GM12878 (cell line): ENCODE measurements at places on chromosomes 12 and 14. TPM values are rescaled to one million over a fixed set of nuclear protein-coding genes. Genes with fewer than 3 reads are reported as not detected.

GRCh38 chr12:10101042-10101579 is 2.3 kb upstream of the CLEC1A start:
- no peak for DNase-seq

GRCh38 chr14:50985859-50986331 is 41.6 kb upstream of the PYGL start:
- DNase-seq, result no peak

GRCh38 chr12:62296001-62296400 is 35.8 kb downstream of the USP15 start:
- DNase-seq, result no peak

GRCh38 chr12:9367828-9368227 is 159.6 kb upstream of the PZP start:
- no peak for DNase-seq

- no peak for DNase-seq
These were observed 243.1 kb downstream of the ERC1 start for GRCh38 chr12:1234073-1234472.

GRCh38 chr12:100913872-100914592 is 119.5 kb downstream of the ANO4 start:
- DNase-seq, result no peak

GRCh38 chr12:41663598-41664265 is 475.6 kb downstream of the PDZRN4 start:
- DNase-seq, result no peak

- peak; percentile 69 for DNase-seq
These were observed 42.2 kb upstream of the MANSC4 start for GRCh38 chr12:27822076-27822712.

GRCh38 chr14:68894802-68895703 is 84.0 kb downstream of the ACTN1 start:
- no peak for DNase-seq

GRCh38 chr14:92287987-92288386 is 35.0 kb upstream of the SLC24A4 start:
- DNase-seq, result no peak

- DNase-seq, result no peak
These were observed 48.2 kb upstream of the FRMD6 start for GRCh38 chr14:51603495-51603894.

GRCh38 chr12:66314278-66314677 is 12.0 kb downstream of the HELB start:
- DNase-seq, result no peak

DNA sequence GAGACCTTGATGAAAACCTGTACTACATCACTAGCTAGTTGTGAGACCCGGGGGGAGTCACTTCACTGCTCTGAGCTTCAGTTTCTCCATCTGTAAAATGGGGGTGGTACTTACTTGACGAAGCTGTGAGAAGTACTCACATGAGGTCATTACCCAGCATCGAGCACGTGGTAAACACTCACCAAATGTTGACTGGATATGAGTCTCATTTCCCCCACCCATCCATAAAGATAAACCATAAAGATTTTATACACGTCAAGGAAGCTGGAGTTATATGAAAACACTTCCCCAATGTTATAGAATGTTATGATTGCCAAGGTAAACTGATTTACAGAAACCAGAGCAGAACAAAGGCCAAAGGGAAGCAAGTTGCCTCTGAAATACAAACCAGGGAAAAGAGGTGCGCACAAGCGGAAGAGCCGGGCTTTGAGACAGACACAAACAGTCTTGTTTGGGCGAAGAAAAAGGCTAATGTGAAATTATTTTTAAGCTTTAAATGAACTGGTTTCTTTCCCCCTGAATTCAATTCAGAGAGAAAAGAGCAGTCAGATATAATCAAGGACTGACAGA is 536.8 kb downstream of the MED13L start:
- no peak for DNase-seq

DNA sequence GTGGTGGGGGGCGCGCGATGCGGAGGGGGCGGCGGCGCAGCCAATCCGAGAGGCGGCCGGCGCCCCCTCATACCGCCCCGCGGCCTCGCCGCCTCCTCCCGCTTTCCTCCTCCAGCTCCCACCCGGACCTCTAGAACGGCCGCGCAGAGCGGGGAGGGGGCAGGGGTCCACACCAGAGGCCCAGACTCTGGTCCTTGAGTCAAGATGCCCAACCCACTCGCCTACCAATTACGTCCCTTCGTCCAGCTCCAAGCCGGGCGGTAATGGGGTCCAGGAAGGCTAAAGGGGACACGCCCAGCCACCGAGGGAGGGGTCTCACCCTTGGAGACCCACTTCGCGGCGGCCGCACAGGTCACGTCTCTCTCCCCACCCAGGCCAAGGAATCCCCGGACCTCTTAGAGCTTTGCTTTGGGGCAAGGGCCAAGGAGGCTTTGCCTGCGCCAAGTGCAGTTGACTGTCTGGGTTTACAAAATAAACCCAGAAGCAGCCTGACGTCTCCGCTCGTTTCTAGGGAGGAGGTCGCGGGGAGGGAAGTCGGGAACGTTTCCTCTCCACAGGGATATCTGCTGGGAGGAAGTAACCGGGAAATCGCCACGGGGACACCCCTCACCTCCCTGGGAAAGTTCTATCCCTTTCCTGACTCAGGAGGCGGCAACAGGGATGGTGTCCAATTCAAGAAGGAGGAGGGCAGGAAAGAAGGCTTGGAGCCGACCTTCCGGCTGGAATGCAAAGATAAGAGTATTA is 394 bp upstream of the AMIGO2 start:
- no peak for DNase-seq

- DNase-seq, result no peak
These were observed 110.5 kb downstream of the TGFB3 start for GRCh38 chr14:75871181-75871880.

- no peak for DNase-seq
These were observed 513.0 kb downstream of the TMEM121 start for GRCh38 chr14:106039400-106039799.

DNA sequence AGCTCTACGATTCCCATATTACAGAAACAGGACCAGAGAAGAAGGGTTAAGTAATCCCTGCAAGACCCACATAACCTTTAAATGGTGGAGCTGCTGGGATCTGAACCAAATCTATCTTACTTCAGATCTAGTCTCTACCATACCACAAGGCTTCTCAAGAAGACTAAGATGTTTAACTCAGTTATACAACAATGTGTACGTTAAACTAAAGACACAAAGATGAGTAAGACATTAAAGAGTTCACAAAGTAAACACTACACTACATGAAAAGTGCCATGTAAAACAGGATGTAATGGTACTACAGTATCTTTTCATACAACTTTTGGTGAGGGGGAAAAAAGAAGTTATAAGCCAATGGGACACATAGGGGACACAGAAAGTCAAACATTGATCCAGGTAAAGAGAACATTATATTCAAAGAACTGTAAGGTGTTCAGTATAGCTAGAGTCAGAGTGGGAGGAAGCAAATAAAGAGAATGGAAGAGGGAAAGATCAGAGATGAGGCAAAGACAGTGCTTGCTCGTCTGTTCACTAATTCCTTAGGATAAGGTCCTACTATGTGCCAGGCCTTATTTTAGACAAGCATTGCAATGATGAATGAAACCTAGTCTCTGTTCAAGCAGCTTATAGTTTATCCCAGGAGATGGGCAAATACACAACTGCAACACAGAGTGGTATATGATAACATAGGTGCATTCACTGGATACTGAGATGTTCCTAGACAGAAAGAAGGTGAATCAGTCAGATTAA is 7.7 kb downstream of the TMED10 start:
- no peak for DNase-seq

- peak; percentile 90 for DNase-seq
These were observed 6.4 kb downstream of the SLC15A4 start for GRCh38 chr12:128817111-128818015.

- no peak for DNase-seq
These were observed 40.3 kb upstream of the KCNJ8 start for GRCh38 chr12:21814814-21815213.

DNA sequence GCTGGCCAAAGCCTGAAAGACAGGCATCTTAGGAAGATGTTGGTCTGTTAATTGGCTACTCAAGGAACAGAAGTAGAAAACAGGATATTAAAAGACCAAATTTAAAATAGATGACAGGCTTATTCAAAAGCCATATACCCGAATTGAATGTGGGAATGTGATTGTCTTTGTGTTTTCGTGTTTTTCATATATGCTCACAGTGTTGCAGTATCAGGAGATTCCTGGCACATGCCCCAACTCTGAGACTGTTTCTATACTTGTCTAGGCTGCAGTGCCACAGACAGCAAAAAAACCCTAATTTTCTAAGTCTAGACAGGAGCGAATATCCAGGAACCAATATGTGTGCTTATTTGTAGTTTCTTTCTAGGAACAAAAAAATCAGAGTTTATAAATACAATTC is 57.4 kb upstream of the KRR1 start:
- DNase-seq, result no peak

DNA sequence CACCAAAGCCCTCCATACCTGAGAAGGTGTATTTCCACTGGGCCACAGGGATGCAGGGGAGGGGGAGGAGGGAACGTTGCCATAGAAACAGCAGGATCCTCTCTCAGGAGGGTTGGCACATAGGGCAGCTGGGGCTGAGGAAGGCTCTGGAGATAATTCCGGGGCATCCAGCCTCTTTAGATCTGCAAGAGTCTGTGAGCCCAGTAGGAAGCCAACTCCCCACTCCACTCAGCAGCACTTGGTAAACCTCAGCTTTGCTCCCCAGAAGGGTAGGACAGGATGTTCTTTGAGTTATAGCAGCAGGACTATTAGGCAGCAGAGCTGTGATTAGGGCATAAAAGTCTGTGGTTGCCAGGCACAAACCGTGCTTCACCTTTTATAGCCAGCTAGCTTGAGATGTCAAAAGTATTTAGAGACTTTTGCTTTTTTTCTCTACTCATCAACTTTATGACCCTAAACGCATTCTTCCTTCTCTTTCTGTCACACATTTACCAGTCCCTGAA is 7.8 kb upstream of the PLEKHG3 start:
- no peak for DNase-seq

DNA sequence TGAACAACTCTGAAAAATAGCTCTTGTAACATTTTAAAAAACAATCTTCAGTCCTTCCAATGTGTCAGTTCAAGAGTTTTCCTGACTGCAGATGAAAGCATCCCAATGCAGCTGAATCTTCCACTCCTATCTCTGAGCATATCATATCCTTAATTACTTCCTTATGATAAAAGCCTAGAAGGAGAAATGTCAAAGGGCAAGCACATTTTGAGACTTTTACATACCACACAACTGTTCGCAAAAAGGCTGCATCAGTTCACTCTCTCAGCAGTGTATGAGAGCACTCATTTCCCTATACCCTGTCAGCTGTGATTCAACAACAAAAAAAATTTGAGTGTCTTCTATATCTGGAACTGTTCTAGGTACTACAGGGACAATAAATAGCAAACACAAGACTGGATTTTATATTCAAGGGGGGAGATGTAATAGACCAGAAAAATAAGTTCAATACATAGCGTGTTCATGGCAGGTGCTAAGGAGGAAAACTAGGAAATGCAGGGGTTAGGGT is 66.1 kb downstream of the ACADS start:
- DNase-seq, result no peak

DNA sequence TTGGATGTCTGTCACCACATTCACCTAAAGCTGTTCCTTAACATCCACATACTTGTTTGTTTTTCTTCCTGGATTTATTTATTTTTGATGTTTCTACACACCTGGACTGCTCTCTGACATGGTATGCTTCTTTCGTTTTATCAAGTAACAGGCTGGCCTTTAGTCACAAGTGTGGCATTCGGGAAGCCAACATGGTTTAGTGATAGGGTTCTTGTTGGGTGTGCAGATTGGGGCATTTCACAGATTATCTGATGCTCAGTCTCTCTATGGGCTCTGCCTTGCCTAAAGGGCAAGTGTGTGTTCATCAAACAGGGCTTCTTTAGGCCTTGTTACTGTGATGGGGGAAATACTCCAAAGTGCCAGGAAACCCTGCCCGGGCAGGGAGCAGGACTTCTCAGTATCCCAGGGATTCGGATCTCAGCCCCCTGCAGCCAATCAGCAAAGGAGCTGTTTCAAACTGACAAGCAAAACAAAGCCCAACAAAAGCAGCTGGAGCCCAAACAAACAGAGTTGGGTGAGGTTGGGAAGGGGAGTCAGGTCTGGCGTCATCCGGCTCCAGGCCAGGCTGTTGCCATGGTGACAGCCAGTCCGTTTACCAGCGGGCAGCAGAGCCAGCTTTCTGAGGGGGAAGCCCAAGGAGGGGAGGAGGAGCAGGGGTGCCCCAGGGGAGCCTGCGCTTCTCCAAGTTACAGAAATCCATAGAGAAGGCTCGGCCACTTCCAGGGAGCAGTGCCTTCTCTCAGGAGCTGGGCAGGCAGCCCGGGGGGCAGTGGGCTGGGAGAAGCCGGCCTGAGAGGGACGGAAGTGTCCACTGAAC is 31.9 kb downstream of the FOS start:
- no peak for DNase-seq

- no peak for DNase-seq
These were observed 33.8 kb downstream of the SYT1 start for GRCh38 chr12:78898416-78898815.

DNA sequence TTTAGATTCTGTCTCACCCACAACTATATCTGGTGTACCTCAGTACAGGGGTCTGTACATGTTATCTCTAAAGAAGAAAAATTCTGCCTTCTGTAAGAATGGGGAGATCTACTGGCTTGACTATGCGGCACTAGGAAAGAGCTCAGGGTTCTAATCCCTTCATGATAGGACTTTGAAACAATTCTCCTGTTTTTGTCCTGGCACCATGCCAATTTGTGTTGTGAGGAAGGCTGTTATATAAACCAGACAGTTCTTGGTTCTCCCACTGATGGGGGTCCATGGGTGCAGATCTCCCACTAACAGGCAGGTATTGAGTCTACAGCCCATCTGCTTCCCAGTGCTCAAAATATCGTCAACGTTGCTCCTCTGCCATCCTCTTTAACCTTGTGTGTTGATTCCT is 883.7 kb downstream of the GALC start:
- no peak for DNase-seq

GRCh38 chr14:39005044-39005880 is 97.8 kb downstream of the SEC23A start:
- DNase-seq, result no peak

GRCh38 chr14:75807667-75808360 is 146.8 kb downstream of the TTLL5 start:
- DNase-seq, result no peak

- no peak for DNase-seq
These were observed 29.5 kb upstream of the HIGD1C start for GRCh38 chr12:50922820-50923219.

The ARHGEF40 gene
- 0.31 and 0.35 TPM in 2 replicates for total RNA-seq

The HCAR3 gene
- total RNA-seq, result 1.9 and 2.2 TPM in 2 replicates

The ACOT4 gene
- total RNA-seq, result 1.9 and 2.2 TPM in 2 replicates

The RTN1 gene
- total RNA-seq, result 0.27 TPM in 1 of 2 replicates, not detected in the other

The BMP4 gene
- 0.46 and 0.85 TPM in 2 replicates for total RNA-seq

The ITGA7 gene
- total RNA-seq, result 2.8 and 3.8 TPM in 2 replicates

The CCDC38 gene
- 0.08 TPM in 1 of 2 replicates, not detected in the other for total RNA-seq

The KLHL33 gene
- total RNA-seq, result 0.08 TPM in 2 replicates

The TUNAR gene
- total RNA-seq, result not detected in 2 replicates

The FZD10 gene
- not detected in 2 replicates for total RNA-seq

The ASCL1 gene
- total RNA-seq, result 20.2 and 21.4 TPM in 2 replicates

The INSM2 gene
- total RNA-seq, result not detected in 2 replicates

The HRK gene
- not detected in 2 replicates for total RNA-seq

The CLEC1A gene
- total RNA-seq, result not detected in 2 replicates

The P2RX7 gene
- 1.5 and 2.2 TPM in 2 replicates for total RNA-seq
